ENCODE measurements at places on chromosomes 7 and 10.

- no peak for DNase-seq
Measured at GRCh38 chr7:83861-84632, 108.3 kb upstream of the FAM20C start.

GRCh38 chr10:69411476-69411875 is 5.2 kb downstream of the TACR2 start:
- no peak for DNase-seq

GRCh38 chr10:86254526-86255174 is 111.9 kb downstream of the GRID1 start:
- DNase-seq: no peak

DNA sequence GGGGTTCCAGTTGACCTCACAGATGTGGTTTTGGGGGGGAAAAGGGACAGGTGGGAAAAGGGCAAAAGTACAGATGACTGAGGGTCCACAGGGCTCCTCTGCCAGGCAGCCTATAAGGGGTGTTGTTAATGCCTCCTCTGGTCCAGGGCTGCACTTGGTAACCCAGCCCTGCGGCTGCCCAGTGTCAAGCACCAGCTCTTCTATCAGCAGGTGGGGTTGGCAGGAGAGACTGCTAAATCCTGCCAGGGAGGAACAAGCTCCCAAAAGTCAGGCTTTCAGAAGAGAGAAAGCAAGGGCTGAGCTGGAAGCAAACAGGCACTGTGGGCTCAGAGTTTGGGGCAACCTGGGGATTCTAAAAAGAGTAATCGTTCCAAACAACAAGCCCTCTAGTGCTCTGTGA is 39.1 kb downstream of the LRRC20 start:
- DNase-seq: no peak

- peak; percentile 35 for DNase-seq
Measured at GRCh38 chr7:92010215-92010614, 69.6 kb downstream of the AKAP9 start.

Measured in foreskin melanocyte (primary cell).